SHP77 treated with DMSO at 0.1 percent for 48 hours (cell line): ENCODE measurements at places on chromosomes 4 and X.

- DNase-seq = peak; percentile 17
Measured at GRCh38 chr4:40856840-40857362, 107.1 kb downstream of the NSUN7 start.

- DNase-seq = no peak
Measured at GRCh38 chrX:154308108-154308946, 12.7 kb downstream of the TKTL1 start.

GRCh38 chr4:63937961-63938360, 471.3 kb downstream of the TECRL start:
- DNase-seq = no peak

- DNase-seq = no peak
Measured at GRCh38 chr4:156378033-156378665, 424.5 kb upstream of the CTSO start.

GRCh38 chr4:94411296-94411695, 40.4 kb upstream of the PDLIM5 start:
- no peak for DNase-seq

- no peak for DNase-seq
Measured at GRCh38 chr4:173680278-173680677, 150.2 kb upstream of the HAND2 start.

GRCh38 chrX:42804524-42804923, 26.6 kb upstream of the PPP1R2C start:
- DNase-seq = no peak

DNA sequence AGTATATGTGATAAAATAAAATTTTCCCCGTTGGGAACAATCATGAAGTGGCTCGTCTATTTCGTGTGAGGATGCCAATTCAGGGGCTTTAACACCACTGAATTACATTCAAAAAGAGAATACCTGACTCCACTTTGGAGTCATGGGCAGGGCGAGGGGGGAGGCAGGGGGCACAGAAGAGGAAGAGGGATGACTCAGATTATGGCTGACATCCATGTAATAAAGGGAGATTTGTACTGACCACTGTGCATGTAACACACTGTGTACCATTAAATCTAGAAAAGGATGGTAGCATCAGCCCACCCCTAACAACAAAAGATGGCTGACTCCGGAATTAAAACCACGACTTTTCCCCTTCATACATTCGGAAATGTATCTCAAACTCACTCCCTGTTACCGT, 1.3 kb downstream of the SLC9A7 start:
- no peak for DNase-seq
